HL-60 (cell line): ENCODE measurements at places on chromosomes 6 and 20.

DNA sequence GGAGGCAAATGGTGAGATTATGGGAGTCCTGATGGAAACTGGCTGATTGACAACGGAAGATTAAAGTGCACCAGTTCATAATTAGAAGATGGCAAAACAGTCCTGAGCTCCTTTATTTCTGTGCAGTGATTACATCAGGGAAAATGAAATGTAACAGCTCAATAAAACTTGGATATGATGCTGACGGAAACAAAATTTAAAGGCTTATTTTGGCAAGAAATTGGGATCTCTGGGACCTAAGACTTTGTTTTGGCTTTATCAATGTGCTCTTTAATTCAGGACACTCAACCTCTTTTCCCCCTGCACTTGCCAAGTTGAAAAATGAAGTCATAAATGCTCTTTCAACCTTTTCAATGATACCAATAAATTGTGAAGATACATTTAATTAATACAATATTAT lies 226.8 kb downstream of the C6orf118 start:
- no peak for DNase-seq

DNA sequence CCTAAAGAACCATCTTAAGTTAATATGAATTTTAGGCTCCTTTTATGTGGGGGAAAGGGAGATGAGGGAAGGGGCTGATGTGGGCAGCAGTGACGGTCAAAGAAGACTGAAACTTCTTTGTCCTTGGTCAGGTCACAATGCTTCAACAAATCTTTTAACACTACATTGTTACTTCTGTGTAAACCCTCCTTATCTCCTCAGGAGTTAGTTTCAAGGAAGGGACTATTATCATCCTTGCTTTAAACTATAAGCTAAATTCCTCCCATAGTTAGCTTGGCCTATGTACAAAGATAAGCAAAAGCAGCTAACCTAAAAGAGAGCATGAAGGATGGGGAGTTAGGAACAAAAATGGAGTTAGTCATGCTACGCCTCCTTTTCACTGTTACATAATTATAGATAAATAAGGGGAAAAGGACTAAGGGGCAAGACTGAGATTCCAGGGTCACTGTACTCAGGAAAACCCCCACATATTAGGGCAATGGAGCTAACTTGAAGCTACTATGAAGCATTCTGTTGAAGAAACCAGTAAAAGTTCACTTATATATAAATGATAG lies 172.7 kb upstream of the RUNX2 start:
- DNase-seq, result no peak

DNA sequence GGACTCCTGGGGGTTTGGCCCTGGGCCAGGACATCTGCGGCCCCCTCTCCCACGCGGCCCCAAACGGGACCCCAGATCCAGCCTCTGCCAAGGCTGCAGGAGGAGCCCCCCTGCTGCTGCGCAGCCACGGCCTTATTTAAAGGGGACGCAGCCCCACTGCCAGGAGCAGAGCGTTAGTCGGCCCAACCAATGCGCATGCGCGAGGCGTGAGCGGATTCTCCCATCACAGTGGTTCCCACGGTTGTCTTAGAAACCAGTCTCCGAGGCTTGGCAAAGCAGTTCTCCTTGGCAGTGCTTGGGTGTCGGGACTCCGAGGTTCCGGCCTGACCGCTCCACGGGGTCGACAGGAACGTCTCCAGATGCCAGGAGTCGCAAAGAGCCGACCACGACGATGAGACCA lies 288.3 kb upstream of the ZNF337 start:
- DNase-seq, result no peak

GRCh38 chr6:162651505-162651904 lies 76.1 kb downstream of the PRKN start:
- no peak for DNase-seq

GRCh38 chr6:170434821-170435155 lies 118.3 kb downstream of the PSMB1 start:
- no peak for DNase-seq

DNA sequence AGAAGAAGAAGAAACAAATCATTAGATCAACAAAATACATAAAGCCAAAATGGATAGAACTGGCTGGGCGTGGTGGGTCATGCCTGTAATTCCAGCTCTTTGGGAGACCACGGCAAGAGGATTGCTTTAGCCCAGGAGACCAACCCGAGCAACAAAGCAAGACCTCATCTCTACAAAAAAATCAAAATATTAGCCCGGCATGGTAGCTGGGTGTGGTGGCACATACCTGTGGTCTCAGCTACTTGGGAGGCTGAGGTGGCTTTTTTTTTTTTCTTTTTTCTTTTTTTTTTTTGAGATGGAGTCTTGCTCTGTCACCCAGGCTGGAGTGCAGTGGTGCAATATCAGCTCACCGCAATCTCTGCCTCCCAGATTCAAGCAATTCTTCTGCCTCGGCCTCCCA lies 21.5 kb downstream of the NINL start:
- no peak for DNase-seq

- no peak for DNase-seq
Observed at GRCh38 chr6:106694343-106694742, 65.0 kb downstream of the QRSL1 start.

DNA sequence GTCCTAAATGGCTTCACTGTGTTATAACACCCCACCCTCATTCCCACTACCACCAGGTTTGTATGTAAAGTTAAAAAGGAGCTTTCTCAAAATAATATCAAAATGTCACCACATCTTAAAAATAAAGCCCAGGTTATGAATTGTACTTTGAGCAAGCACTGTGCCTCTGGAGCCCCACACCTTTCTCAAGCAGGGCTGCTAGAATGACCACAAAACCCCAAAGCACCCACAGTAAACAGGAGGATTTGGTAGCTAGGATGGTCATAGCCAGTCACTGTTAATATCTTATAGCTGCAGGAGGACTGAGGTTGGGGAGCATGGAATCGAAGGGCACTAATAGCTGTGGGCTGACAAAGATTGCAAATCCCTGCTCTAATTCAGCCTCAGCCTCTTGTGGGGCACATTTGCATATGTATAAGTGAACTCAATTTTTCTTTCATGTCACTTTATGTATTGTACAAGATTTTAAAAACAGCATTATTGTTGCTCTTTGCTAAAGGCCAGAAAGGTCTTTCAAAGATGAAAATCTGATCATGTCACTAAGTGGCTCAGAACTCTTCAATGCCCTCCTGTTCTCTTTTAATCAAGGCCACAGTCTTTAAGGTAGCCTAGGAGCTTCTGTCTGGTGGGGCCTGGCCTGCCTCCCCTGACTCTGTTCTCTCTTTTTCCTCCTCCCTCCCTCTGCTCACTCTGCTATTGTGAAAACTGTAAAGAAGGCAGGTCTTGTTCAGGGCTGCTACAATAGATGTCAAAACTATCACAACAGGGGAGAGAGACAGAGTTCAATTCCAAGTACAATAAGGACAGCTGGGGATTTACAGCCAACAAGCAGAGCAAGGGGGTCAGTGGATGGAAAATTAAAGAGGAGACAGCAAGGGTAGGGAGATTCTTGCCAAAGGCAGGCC lies 101.6 kb downstream of the TMEM200A start:
- DNase-seq, result no peak

DNA sequence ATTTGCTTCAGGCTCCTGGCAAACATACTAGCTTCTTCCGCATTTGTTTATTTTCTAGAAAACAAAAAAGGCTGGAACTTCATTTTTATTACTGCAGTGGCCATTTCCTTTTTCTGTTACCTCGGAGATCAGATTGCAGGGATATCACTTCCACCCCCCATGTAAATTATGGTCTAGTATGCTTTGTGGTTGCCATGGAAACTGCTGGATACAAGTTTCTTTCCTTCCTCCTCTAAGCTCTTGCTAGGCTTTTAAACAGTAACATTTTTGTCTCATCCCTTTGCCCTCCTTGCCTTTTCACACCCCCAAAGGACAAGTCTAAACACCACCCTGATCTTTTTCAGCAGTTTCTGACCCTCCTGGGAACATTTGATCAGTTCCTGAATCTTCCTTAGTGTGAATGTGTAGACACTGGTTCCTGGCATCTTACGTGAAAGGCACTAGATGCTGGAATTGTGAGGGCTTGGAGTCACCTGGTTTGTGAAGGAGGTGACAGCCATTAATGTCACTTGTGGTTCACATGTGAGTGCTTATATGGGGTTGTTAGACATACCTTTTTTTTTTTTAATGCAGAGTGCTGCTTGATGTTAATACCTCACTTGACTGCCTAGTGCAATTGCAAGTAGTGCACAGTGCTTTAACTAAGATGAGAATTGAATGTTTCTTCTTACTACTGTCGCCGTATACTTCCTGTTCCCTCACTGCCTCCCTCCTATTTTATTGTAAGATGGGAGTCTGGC lies 181.6 kb downstream of the JARID2 start:
- DNase-seq, result peak; percentile 62

DNA sequence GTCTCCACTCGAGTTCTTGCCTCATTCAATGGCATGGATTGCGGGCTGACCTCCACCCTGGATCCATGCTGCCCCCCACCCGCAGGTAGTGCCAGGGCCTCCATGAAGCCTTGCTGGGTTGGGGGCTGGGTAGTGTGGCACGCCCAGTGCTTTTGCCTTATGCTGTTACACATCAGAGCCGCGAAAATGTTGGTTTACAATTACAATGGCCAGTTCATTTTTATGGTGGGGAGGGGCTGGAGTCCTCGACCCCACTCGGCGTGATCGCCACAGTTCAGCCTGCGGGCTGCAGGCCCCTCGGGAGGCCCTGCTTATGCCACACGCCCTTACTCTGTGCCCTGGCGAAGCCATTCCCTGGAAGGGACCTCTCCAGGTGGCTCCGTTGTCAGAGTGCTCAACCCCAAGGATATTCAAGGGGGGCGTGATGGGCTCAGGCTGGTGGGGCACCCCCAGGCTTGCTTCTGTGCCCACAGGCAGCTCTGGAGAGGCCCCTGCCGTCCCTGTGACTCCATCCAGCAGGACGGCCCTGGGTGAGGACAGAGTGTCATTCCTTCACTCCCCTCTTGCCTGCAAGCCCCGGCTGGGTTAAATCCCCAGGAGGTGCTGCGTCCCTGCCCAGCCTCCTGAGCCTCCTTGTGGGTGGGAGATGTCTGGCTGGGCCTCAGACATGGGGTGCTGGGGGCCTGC lies 14.8 kb downstream of the ITPA start:
- no peak for DNase-seq

- DNase-seq, result no peak
Observed at GRCh38 chr20:45405571-45406259, 2.4 kb upstream of the DBNDD2 start.

GRCh38 chr6:156026486-156027247 lies 571.0 kb upstream of the NOX3 start:
- DNase-seq, result no peak

GRCh38 chr6:111843347-111844147 lies 29.7 kb downstream of the FYN start:
- no peak for DNase-seq

DNA sequence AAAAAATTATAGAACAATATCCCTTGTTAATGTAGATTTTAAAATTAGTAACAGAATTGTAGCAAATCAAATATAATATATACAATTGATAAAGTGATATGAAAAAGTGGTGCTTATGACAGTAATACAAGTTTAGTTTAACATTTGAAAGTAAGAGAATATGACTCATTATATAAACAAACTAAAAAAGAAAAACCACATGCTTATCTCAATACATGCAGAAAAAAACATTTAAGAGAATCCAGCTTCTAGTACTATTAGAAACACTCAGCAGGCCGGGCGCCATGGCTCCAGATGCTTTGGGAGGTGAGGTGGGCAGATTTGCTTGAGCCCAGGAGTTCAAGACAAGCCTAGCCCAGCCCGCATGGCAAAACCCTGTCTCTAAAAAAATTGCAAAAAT lies 60.7 kb upstream of the LAMA2 start:
- DNase-seq, result no peak

GRCh38 chr6:131761762-131762067 lies 46.1 kb upstream of the ENPP1 start:
- DNase-seq, result no peak

DNA sequence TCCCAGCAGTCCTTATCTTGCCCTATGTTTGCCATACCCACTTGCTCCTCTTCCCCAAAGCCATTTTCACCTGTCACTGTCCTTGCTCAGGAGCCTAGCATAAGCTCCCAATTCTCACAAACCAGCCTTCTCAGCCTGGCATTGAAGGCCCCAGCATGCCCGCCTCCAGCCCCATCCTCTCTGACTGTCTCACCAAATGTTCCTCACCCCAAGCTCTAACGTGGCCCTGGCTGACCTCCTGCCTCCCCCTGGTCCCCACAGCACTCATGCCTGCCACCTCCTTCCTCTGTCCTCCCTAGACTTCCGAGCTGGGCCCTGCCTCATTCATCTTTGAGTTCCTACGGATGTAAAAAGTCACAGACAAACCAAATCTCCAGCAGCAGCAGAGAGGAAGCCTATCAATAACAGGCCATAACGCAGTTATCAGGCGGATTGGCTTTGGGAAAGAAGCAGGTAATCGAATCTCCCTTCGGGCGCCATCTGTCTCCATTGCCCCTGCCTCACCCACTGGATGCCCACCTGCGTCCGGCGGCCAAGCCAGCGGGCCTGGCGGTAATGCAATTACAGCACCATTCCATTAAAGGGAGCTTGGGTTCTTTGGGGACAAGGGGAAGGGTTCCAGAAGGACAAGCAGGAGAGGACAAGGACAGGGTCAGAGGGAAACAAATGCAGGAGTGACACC lies 104.4 kb downstream of the MRPL14 start:
- DNase-seq, result no peak

GRCh38 chr6:140537834-140538705 lies 1163.6 kb upstream of the CITED2 start:
- DNase-seq, result no peak

DNA sequence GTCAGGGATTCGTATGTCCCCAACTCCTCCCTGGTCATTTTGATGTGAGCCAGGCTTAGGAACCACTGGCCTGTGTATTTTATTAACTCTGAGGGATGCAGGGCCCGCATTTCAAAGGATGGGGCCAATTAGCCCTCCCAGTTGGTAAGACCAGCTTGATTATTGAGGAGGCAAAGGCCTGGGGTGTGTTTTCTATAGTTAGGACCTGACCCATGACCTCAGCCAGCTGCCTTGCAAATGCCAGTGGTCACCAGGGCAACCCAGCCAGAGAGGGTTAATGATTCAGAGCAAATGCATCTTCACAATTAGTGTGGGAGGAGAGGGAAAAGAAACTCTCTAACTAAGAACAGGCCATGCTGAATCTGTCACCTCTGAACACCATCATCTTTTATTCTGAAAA lies 835.4 kb downstream of the MAFB start:
- DNase-seq, result no peak

DNA sequence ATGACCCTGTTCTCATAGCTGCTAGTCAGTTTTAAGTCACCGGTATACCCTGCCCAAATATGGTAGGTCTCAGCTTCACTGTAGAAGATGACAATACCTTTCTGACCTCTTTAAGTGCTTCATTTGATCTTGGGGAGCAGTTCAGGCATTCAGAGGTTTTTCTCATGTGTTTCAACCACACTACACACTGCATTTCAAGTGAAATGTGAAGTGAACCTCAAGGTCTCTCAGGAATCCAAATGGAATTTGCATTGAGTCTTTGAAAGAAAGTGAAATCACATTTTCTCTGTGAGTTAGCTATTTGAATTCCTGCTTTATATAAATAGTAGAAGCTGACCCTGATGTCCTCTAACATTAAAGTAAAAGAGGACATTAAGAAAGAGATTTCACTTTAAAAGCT lies 461.6 kb downstream of the ADGRB3 start:
- no peak for DNase-seq
